ENCODE measurements at places on chromosomes 1 and 21.
A peak's percentile ranks its signal among the peaks of the same experiment; 100 is the strongest.

GRCh38 chr1:181018901-181019681, 3.6 kb downstream of the STX6 start:
- DNase-seq, result peak; percentile 51

DNA sequence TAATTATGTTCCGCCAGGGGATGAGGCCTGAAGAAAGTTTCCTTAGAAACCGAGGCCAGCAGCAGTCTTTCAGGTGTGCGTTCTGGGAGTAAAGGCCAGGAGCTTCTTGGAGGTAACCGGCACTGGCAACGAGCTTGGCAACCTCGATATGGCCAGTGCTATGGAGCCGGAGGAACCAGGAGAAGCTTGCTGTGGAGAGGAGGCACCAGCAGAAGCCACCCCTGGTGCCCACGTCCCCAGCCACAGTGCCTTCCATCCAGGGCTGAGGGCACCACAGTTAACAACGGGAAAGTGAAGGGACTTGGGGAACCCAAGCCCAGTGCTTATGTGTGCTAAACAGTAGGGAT, 41.5 kb upstream of the LIN9 start:
- DNase-seq, result no peak

- DNase-seq, result no peak
Measured at GRCh38 chr1:28156821-28157220, 19.7 kb downstream of the PTAFR start.

DNA sequence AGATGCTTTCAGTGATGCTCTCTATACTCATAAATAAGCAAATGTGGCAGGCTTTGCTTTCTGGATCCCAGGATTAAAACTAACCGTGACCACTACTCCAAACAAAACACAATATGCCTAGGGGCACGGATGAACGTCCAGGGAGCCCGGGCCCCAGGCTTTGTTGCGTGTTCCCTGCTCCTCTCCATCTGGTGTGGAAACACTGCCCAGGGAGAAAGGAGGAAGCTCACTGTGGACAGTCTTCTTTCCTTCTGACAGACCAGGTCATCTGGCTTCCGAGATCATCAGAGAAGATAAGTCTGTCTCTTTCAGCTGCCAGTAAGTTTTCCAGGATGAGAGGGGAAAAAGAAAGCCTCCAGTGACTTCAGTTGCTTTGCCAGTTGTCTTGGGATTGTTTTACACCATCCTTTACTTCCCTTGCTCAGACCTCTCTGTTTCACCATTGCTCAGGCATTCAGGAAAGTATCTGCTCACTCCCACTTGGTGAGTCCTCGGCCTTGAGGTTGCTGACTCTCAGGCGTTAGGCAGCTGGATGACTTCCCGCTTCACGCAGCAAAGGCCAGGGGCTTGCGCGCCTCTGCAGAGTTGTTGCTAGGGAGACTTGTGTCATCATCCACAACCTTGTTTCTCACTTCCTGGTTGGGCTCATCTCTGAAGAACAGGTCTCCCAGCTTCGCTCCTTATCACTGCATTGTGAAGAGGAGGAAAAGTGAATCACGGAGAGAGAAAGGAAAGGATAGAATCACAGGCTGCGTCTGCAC, 20.6 kb upstream of the PGD start:
- no peak for DNase-seq

GRCh38 chr1:203206129-203206687, 19.7 kb upstream of the CHI3L1 start:
- DNase-seq, result no peak

- no peak for DNase-seq
Measured at GRCh38 chr1:11453742-11454491, 25.0 kb upstream of the DISP3 start.

GRCh38 chr1:170221031-170221430, 75.3 kb downstream of the NTMT2 start:
- DNase-seq, result no peak

DNA sequence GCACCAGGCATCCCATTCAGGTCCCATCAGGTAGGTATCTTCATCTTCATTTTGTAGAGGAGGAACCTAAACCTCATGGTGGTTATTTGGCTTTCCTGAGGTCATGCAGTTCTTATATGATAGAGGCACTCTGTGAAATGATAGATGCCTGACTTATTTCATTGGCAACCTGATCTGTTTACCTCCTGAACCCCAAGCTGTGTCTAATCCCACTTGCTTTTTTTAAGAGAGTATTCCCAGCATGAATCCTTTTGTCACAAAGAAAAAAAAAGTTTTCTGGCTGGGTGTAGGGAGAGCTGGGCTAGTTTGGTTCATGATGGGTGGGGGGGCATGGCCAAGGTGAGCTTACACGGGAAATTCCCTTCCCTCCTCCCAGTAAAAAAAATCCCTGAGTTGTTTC, 154.2 kb downstream of the TENT5C start:
- DNase-seq, result no peak

DNA sequence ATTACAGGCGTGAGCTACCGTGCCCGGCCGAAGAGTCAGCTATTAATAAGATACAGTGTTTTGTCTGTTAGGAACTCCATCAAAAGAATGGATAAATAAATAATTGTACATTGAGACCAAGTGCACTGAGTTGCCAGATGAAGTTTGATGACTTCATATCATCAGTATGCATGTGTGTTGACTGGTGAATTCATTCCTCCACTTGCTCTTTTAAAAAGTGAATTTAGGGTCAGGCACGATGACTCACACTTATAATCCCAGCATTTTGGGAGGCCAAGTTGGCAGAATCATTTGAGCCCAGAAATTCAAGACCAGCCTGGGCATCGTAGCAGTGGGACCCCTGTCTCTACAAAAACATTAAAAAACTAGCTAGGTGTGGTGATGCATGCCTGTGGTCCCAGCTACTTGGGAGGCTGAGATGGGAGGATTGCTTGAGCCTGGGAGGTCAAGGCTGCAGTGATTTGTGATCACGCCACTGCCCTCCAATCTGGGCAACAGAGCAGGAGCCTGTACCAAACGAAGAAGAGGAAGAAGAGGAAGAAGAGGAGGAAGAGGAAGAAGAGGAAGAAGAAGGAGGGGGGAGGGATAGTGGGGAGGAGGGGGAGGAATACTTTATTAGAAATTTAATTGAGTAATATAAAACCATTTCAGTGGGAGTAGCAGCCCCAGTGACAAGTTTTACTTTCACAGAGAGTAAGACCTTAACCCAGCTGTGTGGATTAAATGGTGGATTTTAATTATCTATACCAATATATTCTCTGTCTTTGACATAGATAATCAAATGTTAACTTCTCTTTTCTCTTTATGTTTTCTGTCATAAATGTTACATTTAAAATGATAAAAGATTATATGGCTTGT, 74.9 kb downstream of the CCDC18 start:
- peak; percentile 60 for DNase-seq

DNA sequence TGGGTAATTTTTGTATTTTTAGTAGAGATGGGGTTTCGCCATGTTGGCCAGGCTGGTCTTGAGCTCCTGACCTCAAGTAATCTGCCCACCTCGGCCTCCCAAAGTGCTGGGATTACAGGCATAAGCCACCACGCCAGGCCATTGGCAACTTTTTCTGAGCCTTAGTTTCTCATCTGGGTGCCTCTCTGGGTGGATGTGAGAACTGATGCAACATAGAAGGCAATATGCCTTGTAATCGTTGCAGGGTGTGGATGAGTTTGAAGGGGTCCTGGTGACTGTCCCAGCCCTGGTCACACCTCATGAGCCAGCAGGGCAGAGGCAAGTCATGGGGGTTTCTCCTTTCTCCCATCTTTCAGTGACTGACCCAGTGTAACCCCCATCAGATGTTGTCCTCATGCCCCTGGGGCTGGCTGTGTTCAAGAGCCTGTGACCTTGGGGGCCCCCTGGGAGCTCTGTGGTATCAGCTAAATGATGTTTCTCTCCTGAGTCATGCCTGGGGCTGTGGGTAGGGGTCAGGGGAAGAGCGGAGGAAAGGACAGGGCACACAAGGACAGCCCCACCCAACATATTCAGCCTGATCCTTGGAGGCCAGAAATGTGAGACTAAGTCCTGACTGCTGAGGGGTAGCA, 3.6 kb downstream of the COL9A2 start:
- no peak for DNase-seq

GRCh38 chr1:12595757-12596006, 22.3 kb downstream of the DHRS3 start:
- DNase-seq, result no peak

DNA sequence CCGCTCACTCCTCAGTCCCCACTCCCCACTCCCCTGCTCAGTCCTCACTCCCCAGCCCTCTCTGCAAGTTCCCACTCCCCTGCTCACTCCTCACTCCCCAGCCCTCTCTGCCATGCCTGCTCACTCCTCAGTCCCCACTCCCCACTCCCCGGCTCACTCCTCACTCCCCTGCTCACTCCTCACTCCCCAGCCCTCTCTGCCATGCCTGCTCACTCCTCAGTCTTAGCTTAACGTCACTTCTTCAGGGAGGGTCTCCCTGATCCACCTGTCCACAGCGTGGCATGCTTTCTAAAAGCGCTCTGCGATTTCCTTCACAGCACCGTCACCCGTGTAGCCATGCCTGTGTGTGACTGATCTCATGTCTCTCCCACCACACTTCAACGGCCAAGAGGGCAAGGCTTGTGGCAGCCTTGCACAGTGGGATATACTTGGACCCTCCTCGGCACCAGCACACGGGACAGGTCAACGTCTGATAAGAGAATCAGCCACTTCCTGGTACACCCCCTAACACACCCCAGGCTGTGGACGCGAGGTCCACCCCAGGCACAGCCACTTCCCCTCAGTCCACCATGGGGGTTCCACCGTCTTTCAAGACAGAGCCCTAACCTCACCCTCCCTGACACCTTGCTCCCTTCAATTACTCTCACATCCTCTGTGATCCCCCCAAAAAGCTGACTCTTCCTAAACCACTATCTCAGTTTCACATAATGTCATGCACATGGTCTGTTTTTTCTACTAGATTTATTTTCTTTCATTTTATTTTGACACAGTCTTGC, 14.0 kb downstream of the PRDM15 start:
- no peak for DNase-seq

- no peak for DNase-seq
Measured at GRCh38 chr1:245874942-245875580, 632.0 kb downstream of the SMYD3 start.

DNA sequence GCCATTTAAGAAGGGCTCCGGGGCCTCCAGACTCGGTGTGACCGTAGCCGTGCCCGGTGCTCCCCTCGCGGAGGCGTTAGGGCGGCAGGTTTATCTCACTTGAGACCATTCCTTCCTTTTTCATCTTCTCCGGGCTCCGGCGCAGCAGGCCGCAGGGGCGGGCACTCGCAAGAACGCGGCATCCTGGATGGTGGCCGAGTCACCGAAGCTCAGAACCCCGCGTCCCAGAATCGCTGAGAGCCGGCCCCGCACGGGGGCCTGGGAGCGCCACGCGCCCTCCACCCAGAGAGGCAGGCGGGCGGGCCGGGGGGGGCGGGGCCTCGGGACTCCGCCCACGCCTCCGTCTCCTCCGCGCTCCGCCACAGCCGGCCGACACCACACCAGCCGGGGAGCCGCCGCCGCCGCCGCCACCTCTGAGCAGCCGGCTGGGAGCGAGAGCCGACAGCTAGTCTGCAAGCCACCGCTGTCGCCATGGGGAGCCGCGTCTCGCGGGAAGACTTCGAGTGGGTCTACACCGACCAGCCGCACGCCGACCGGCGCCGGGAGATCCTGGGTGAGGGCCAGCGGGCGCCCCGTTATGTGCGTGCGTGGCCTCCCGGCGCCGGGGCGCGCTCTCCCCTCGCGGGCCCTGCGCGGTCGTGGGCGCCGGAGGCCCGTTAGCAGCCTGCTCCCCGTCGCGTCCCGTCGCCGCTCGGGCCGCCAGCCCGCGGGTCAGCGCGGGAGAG, at the start of gene DEGS1:
Gene DEGS1, plus strand, starts transcription at position 375 of the 725 bp plus-strand sequence. Its CDS starts 97 bp downstream, at position 472.
- DNase-seq, result peak; percentile 78

DNA sequence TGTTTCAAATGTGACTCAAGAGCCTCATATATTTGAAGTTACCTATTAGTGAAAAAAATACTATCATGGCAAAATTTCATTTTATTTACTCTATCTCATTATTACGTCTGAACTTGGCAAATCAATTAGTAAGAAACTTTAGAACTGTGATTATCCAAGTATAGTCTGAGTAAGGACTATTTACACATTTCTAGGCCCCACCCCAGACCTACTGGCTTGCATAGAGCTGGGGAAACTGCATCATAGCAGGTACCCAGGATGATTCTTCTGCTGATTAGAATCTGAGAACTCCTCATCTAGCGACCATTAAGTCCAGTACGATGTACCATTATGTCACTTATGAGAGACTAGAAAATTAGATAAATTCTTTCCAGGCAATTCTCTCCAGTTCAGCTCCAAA, 20.1 kb downstream of the MCOLN3 start:
- no peak for DNase-seq

DNA sequence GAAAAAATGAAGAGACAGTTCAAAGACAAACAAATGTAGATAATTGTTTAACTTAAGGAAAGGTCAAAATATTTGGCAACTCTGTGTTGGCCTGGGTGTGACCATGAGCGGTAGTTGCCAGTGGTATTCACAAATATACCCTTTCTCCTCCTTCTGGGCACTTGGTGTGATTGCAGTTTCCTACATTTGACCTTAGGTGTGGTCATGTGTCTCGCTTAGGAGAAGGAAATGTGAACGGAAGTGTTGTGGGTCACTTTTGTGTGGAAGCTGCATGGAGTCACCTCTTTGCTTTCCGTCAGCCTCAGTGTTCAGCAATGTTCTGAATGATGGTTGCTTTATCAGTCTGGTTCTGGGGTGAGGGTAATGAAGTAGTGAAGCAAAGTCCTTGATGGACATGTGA, 3.4 kb upstream of the PCSK9 start:
- DNase-seq, result no peak

GRCh38 chr1:73910466-73910865, 287.5 kb downstream of the LRRIQ3 start:
- peak; percentile 6 for DNase-seq

DNA sequence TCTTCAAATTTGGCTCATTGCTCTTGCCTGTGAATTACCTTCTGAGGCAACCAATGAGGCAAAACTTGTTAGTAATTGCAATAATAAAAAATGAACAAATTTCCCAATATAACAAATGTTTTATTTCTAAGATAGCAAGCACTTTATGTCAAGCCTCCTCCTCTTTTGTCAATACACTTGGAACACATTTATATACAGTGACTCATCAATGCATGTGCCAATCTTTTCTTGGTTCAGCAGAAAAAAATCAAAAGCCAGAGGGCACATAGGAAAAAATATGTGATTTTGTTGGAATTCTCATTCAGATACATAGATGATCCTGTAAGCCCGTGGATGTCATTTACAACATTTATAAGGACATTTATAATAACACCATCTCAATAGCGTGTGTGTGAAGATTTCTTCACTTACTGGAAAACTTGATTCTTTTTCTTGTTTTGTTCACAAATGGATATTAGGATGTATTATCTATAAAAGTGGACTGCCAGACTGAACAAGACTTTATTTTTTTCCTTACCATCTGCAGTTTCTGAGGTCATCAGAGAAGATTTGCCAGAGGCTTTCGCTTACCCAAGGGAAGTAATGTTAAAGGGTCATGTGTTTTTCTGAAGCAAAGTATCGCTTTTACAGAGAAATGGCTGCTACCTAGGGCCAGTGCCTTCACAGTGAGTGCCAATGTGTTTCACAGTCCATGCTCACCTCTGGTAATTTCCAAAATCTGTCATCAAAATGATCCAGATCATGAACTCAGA, 645.7 kb upstream of the PTBP2 start:
- DNase-seq, result peak; percentile 3

- no peak for DNase-seq
Measured at GRCh38 chr1:205922806-205923205, 20.4 kb downstream of the SLC26A9 start.

- peak; percentile 19 for DNase-seq
Measured at GRCh38 chr1:228457017-228457395, 30.2 kb upstream of the RNF187 start.

- no peak for DNase-seq
Measured at GRCh38 chr1:198939956-198940355, 301.1 kb downstream of the PTPRC start.

All from RKO (cell line).